ENCODE measurements at places on chromosomes 7 and 10.

DNA sequence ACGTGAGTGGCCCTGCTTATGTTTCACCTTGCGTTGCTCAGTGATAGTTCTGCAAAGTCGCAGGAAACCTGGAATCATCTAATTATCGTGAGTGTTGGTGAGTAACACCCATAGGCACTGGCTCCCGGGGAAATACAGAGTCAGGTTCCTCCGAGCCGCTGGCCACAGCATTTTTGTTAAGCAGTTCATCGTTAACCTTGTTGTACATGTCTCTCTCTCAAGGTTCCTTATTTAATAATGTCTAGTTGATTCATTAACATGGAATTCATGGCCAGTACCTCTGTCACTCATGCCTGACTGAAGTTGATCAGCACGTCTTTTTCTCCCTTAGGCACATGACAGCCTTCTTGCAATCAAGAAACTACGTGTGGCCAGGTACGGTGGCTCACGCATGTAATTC, 3.1 kb upstream of the ZFAND2A start:
- H3K36me3 ChIP-seq, result peaks cover 10% of the 10 kb centered on the region
- H3K4me1 ChIP-seq, result peaks cover 25% of the 10 kb centered on the region
- H3K27me3 ChIP-seq, result no peaks in the 10 kb centered on the region
- H3K4me3 ChIP-seq, result no peak overlapping the region

- no peaks in the 10 kb centered on the region for H3K4me1 ChIP-seq
- no peak for DNase-seq
- no peak overlapping the region for H3K27ac ChIP-seq
- H3K36me3 ChIP-seq, result no peaks in the 10 kb centered on the region
Observed at GRCh38 chr7:81659697-81660395, 110.0 kb downstream of the HGF start.

GRCh38 chr10:25068152-25069058, 52.0 kb downstream of the THNSL1 start:
- H3K4me3 ChIP-seq, result no peak overlapping the region
- H3K36me3 ChIP-seq, result no peaks in the 10 kb centered on the region
- H3K27ac ChIP-seq, result no peak overlapping the region
- peaks cover 5% of the 10 kb centered on the region for H3K4me1 ChIP-seq

DNA sequence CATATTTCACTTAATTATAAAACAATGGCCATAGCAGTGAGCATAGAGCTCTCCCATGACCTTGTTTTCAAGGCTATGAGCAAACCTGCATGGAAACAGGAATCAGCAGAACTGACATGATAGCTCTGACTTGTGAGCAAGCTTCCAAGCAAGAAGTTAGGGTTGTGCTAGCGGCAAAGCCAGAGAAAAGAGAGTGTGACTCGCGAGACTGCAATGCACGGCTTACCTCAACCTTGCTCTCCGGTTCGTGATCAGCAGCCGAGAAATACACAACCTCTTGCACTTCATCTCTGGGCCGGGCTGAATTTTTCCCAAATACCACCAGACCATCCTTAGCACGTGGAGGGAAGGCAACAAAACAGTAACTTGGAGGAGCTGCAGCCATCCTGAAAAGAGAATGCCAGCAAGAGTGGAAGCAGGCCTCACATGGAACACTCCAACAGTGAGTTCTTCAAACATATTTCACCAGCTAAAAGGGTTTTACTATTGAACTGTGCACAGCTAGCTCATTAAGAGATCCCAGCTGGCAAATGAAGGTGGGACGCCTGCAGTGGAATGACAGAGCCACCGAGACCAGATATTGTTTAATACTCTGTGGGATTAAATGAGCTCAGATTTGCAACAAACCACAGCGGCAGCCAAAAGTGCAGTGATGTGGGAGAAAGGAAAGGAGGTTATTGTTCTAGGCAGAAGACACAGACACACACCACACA, 20.8 kb downstream of the SCRN1 start:
- no peak overlapping the region for H3K4me3 ChIP-seq
- no peak overlapping the region for H3K27ac ChIP-seq
- H3K36me3 ChIP-seq, result no peaks in the 10 kb centered on the region
- peaks cover 37% of the 10 kb centered on the region for H3K27me3 ChIP-seq
- peaks cover 13% of the 10 kb centered on the region for H3K4me1 ChIP-seq

- H3K4me1 ChIP-seq, result peaks cover 6% of the 10 kb centered on the region
- H3K36me3 ChIP-seq, result no peaks in the 10 kb centered on the region
- peaks cover 36% of the 10 kb centered on the region for H3K27me3 ChIP-seq
- H3K4me3 ChIP-seq, result no peak overlapping the region
- no peak for DNase-seq
Observed at GRCh38 chr10:114384601-114385000, 19.7 kb downstream of the AFAP1L2 start.

GRCh38 chr7:155693826-155694225, 49.4 kb downstream of the RBM33 start:
- H3K36me3 ChIP-seq, result peaks cover 37% of the 10 kb centered on the region
- H3K27me3 ChIP-seq, result no peaks in the 10 kb centered on the region
- H3K27ac ChIP-seq, result no peak overlapping the region
- no peak overlapping the region for H3K4me3 ChIP-seq
- peaks cover 38% of the 10 kb centered on the region for H3K4me1 ChIP-seq

DNA sequence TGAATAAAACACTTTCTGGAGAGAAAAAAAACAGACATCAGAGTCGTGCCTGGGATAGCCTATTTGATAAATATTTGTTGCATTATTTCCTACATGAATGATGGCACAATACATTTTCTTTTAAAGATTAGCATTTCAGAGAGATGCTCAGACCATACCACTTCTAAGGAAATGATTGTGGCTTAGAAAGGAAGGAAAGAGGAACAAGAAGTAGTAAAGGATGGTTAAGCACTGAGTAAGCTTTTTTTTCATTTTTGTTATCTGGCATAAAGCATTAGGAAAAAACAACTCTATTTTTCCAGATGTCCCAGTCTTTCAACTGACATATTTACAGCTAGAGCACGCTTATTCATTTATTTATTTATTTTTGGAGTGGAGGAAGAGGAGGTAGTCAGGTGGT, 258.8 kb upstream of the TEX47 start:
- DNase-seq, result no peak
- H3K27me3 ChIP-seq, result peaks cover 3% of the 10 kb centered on the region
- H3K4me3 ChIP-seq, result no peak overlapping the region
- H3K36me3 ChIP-seq, result no peaks in the 10 kb centered on the region

DNA sequence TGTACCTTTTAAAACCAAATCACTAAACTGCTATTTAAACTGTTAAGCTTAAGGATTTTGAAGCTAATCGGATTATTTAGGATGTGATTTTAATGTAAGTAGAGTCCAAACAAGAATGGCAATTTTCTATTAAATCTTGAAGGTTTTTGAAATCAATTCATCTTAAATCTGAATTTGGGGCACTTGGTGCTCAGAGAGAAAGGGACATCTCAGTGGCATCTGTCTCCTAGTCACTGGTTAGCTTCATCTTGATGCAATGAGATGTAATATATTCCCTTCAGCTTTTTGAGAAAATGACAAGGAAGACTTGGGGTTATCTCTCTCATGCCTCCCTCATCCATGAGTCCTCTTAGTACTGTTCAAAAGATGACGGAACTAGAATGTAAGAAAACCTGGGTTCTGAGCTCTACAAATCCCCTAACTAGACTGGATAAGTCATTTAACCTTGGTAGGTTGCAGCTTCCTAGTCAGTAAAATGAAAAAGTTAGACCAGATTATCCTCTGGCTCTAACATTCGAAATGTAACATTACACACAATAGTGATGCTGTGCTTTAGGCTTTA, 198.5 kb upstream of the NEBL start:
- no peak for DNase-seq
- H3K4me3 ChIP-seq, result no peak overlapping the region
- no peaks in the 10 kb centered on the region for H3K27me3 ChIP-seq
- no peaks in the 10 kb centered on the region for H3K36me3 ChIP-seq

DNA sequence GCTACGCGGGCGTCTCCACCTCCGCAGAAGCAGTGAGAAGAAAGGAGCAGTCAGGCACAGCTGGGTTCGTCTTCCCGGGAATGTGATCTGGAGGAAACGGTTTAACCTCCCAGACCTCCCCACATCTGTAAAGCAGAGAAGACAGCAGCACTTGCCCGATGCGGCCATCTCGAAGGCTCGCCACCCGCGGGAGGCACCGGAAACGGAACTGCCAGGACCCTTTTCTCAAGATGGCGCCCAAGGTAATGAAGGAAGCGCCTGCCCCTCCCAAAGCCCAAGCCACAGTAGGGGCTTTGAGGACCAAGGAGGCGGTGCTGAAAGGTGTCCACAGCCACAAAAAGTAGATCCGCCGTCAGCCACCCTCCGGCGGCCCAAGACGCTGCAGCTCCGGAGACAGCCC, 41.7 kb downstream of the ASB13 start:
- H3K36me3 ChIP-seq, result no peaks in the 10 kb centered on the region
- H3K27me3 ChIP-seq, result peaks cover 32% of the 10 kb centered on the region
- H3K4me3 ChIP-seq, result no peak overlapping the region

DNA sequence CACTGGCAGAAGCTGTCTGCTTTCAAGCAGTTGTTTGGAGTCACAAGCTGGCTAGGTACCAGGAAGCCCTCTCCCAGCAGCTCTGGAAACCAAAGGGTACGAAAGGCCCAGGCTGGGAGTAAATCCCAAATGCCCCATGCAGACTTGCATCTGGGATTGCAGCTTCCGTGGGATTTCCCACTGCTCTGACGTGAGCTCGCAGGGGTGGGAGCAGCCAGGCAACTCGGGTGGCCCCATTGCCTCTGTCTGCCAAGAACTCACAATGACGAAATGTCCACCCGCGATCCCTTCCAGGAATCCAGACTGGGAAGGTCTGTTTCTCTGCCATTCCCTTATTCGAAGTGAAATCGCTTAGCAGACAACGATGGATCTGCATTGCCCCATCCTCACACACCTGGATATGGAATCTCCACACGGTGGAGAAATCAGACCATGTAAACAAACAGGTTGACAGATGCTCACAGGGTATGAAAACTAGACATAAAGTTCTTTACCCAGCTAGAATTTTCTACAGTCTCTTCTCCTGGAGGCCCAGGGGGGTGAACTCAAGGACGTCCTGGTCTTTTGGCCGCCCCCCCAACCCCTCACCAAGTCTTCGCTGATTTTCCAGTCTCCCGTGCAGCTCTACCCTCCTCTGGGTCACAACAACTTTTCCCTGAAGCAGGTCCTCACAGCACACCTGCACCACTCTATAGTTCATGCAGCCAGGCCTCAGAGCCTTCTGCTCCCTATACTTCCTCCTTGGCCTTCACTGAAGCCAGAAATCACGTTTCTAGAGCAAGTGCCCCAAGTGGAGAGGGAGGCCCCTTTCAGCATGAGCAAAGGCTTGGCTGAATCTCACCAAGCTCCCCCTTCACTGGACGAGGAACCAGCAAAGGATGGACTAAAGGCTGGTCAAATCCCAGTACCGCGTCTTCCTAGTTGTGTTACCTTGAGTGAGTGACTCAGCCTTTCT, 20.0 kb downstream of the SH3PXD2A start:
- DNase-seq, result no peak
- no peaks in the 10 kb centered on the region for H3K36me3 ChIP-seq
- peaks cover 19% of the 10 kb centered on the region for H3K27me3 ChIP-seq
- H3K4me3 ChIP-seq, result no peak overlapping the region
- H3K27ac ChIP-seq, result no peak overlapping the region
- no peaks in the 10 kb centered on the region for H3K4me1 ChIP-seq

GRCh38 chr10:86402283-86402941, 35.8 kb upstream of the GRID1 start:
- no peaks in the 10 kb centered on the region for H3K36me3 ChIP-seq
- DNase-seq, result no peak
- no peak overlapping the region for H3K27ac ChIP-seq
- H3K27me3 ChIP-seq, result peaks cover 33% of the 10 kb centered on the region

DNA sequence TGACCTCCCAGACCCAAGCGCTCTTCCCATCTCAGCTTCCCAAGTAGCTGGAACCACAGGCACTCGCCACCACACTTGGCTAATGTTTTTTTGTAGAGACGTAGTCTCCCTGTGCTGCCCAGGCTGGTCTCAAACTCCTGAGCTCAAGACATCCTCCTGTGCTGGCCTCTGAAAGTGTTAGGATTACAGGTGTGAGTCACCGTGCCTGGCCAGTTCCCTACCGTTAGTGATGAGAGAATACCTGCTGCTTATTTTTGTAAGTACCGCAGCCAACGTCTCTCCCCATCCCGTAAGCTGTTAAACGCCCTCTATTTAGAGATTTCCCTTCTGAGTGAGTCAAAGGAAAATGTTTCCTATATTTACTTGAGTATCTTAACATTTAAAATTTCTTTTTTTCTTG, 38.5 kb upstream of the PDLIM1 start:
- H3K4me1 ChIP-seq, result no peaks in the 10 kb centered on the region
- no peak for DNase-seq
- H3K27me3 ChIP-seq, result peaks cover 10% of the 10 kb centered on the region
- H3K36me3 ChIP-seq, result no peaks in the 10 kb centered on the region

GRCh38 chr7:5424749-5425506, 1.3 kb upstream of the TNRC18 start:
- DNase-seq, result no peak
- peak overlapping the region; percentile 21 for H3K4me3 ChIP-seq
- no peaks in the 10 kb centered on the region for H3K36me3 ChIP-seq
- H3K27ac ChIP-seq, result peak overlapping the region; percentile 39

- H3K4me3 ChIP-seq, result no peak overlapping the region
- no peaks in the 10 kb centered on the region for H3K4me1 ChIP-seq
- H3K27me3 ChIP-seq, result no peaks in the 10 kb centered on the region
- H3K27ac ChIP-seq, result no peak overlapping the region
- no peak for DNase-seq
Observed at GRCh38 chr7:130329681-130330080, 14.9 kb upstream of the CPA5 start.

- H3K27me3 ChIP-seq, result peaks cover 21% of the 10 kb centered on the region
- no peak overlapping the region for H3K4me3 ChIP-seq
- peaks cover 24% of the 10 kb centered on the region for H3K4me1 ChIP-seq
- DNase-seq, result no peak
Observed at GRCh38 chr10:7513936-7514335, 103.1 kb upstream of the SFMBT2 start.

DNA sequence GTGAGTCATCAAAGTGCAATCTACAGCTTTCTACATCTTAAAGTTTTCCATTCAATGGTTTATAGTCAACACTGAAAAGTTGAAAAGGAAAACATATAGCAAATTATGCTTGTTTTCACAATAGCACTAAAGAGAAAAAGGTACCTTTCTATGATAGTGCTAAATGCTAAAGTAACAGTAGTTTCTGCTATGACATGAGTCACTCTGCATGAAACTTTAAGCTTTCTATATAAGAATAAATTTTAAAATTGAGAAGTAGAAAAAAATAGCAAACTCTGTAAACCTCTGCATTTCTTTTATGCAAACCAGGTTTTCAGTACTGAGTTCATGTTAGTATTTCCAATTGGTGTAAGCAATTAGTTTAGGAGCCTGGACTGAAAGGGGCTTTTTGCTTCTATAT, 31.2 kb upstream of the TMEM168 start:
- no peak overlapping the region for H3K4me3 ChIP-seq
- H3K27ac ChIP-seq, result no peak overlapping the region
- H3K27me3 ChIP-seq, result no peaks in the 10 kb centered on the region
- no peak for DNase-seq

Measured in activated naive CD4-positive, alpha-beta T cell treated with anti-CD3 and anti-CD28 coated beads, Interleukin-2, amount 10 ng/mL, durations not matched to agents 7 days and 5 days (primary cell).